ENCODE measurements at places on chromosomes 7 and 10.

DNA sequence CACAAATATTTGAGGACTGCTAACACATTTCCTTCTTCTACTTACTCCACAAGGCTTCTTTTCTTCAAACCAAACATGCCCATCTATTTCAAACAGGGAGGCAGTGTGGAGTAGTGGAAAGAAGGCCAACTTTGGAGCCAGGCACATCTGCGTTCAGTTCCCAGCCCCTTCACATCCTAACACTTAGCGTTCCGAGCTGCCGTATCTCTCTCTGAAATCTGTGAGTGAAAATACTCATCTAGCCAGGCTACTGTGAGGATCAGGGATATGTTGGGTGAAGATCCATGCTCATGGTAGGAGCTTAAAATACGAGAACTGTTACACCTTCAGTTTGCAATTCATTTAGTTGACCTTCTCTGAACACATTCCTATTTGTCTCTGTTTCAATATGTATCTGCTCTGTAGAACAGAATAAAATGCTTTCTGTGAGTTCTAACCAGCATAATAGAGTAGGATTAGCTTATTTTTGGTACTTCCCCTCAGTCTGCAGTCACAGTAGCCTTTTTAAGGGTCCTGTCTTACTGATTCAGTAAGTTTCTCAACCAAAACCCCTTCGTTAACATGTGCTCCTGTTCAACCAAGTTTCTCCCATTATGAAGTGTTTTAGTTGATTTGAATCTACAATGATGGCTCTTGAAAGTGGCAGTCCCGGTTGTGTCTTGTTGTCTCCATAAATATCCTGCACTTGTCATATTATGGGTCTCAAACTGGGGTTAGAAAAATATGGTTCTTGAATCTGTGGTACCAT is 3.3 kb upstream of the MEST start:
- no peak for DNase-seq

GRCh38 chr10:34539533-34540315 is 275.4 kb downstream of the PARD3 start:
- no peak for DNase-seq

GRCh38 chr7:44494960-44495359 is 4.5 kb upstream of the NUDCD3 start:
- no peak for DNase-seq

GRCh38 chr7:36863901-36864701 is 139.8 kb upstream of the AOAH start:
- no peak for DNase-seq

GRCh38 chr7:31707089-31707488 is 20.1 kb downstream of the PPP1R17 start:
- DNase-seq: no peak

- no peak for DNase-seq
Measured at GRCh38 chr7:114925434-114925833, 3.5 kb downstream of the MDFIC start.

- no peak for DNase-seq
Measured at GRCh38 chr7:127689194-127689772, 37.3 kb downstream of the SND1 start.

DNA sequence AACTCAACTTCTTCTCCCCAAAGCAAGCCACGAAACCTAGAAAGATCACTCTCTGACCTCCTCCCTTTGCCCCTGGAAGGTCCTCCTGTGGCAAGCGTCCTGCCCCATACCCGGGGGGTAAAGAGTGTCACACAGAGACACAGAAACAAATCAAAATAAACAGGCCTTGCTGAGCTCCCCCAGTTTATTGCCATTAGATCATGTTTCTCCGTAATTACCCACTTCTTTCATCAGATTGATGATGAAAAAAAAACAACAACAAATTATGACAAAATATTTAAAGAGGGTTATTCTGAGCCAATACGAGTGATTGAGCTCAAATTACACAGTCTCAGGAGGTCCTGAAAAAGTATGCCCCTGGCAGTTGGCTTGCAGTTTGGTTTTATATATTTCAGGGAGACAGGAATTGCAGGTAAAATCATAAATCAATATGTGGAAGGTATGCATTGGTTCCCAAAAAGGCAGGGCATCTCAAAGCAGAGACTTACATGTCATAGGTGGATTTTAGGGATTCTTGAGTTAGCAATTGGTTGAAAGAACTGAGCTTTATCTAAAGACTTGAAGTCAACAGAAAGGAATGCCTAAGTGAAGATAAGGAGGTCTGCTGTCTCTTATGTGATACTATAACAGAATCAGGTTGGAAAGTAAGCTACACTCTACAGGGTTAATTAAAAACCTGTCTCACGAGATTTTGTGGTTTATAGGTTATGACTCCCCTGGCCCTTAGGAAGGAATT is 86.2 kb downstream of the APBB1IP start:
- DNase-seq: no peak

DNA sequence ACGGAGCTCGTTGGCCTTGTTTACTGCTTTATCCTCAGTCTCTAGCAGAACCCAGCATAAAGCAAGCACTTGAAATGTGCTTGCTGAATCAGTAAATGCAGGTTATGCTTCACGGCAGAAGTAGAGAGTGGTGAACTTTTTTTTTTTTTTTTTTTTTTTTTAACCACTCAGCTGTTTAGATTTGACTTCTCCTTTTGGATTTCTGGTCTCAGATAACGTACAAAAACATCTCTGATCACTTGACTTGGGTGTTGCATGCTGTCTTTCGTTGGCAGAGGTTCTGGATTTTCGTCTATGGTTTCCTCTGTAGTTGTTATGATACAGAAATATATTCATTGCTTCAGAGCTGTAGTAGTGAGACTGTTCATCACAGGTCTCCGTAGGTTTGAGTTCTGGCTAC is 242.5 kb upstream of the HABP2 start:
- no peak for DNase-seq

Measured in NCI-H1436 treated with DMSO at 0.1 percent for 48 hours (cell line).